ENCODE measurements at places on chromosomes 4 and X. TPM values are rescaled to one million over a fixed set of nuclear protein-coding genes. Genes with fewer than 3 reads are reported as not detected.

Gene LEF1
- total RNA-seq = 0.46 TPM

Gene MTMR8
- total RNA-seq = 1.1 TPM

Gene PAQR3
- total RNA-seq = 21.0 TPM

GRCh38 chr4:144787365-144788258, 141.7 kb downstream of the HHIP start:
- DNase-seq = peak; percentile 61

DNA sequence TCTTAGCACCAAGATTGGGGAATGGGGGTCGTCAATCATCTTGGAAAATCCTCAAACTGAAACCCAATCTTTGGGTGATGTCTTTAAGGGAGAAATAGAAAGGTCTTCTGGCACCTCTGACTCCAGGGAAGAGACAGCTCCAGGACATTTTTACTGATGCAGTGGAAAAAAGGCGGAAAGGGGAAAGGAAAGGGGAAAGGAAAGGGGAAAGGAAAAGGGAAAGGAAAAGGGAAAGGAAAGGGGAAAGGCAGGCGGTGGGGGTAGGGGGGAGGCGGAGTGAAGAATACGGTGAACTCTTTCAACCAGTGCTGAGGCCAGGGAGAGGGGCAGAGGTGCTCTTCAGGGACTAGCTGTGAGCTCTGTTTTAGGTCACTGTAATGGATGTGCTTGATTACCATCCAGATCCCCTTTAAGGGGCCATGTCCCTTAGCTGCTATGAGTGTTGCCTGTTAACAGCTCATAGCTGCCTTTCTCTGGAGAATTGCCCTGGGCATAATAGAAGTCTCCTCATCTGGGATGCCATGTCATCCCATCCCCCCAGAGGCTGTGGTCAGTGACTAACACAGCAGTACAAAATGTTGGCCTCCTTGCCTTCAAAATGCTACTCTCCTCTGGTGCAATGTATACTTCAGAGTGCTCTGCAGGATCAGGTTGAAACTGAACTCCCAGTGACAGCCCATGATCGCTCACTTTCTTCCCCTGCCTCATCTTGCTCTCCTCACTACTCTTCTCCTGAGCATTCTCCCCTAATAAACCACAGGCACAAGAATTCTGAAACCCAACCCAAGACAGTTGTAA, 92.4 kb upstream of the AP1S2 start:
- no peak for DNase-seq

DNA sequence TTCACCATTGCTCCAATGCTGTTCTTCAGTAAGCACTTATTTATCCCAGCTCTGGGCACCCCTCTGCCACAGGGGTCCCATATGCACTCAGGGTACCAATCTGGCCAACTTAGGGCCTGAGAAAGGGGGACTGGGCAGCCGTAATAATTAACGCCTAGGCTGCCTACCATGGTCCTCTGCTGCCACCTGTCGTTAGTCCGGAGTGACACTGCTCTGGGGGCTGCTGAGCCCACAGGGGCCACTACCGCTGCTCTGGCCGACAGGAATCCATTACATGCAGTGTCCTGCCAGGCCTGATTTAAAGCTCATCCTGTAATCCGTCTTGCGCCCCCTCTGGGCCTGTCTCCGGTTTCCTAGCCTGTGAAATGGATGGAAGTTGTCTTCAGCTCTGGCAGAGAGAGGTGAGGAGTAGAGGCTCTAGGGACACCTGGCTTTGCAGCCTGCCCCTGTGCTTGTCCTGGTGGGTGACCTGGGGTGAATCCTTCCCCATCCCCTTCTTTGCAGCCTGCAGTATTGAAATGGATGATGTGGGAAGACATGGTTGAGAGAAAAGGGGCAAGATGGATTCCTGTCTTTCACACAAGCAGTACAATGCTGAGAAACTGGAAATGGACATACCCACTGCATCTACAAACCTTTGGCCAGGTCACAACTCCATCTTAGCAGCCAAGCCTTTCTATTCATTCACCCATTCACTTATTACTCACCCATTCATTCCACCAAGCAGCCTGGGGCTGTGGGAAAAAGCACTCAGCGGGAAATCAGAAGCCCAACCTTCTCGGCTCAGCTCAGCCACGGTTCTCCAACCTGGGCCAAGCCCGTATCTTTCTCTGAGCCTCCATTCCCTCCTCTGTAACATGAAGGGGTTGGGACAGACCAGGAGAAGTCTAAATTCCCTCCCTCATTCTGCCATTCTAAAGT, 116.3 kb upstream of the NALF2 start:
- peak; percentile 11 for DNase-seq

DNA sequence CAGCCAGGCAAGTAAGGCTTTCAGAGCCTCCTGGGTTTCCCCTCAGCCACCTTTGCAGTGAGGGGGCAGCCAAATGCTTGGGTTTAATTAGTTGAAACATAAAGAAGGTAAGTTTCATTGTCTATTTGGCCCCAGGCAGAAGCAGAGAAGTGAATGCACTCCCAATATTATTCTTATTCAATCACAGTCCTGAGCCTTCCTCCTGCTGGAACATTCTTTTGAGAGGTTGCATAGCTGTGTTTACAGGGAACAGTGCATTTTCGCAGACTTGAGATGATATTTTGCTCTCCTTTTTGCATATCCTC, 13.9 kb downstream of the SLC2A9 start:
- DNase-seq = no peak

Measured in endothelial cell of umbilical vein (primary cell).